ENCODE measurements at places on chromosomes 16 and 17.

DNA sequence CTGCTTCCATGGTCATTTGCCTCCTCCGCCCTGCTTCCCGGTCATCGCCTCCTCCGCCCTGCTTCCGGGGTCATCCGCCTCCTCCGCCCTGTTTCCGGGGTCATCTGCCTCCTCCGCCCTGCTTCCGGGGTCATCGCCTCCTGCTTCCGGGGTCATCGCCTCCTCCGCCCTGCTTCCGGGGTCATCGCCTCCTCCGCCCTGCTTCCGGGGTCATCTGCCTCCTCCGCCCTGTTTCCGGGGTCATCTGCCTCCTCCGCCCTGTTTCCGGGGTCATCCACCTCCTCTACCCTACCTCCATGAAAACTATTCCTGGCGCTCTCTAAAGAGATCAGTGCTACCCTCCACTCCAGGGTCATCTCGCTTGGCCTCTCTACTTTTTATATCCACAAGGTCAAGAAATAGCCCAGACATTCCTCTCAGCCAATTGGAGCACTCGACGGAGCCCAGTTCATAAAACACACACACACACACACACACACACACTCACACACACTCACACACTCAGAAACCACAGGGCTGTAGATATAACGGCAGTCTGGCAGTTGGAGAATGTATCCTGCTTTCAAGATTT, 44.8 kb downstream of the TRARG1 start:
- no peak for DNase-seq

- DNase-seq = no peak
Measured at GRCh38 chr16:50390371-50390771, 21.6 kb upstream of the BRD7 start.

DNA sequence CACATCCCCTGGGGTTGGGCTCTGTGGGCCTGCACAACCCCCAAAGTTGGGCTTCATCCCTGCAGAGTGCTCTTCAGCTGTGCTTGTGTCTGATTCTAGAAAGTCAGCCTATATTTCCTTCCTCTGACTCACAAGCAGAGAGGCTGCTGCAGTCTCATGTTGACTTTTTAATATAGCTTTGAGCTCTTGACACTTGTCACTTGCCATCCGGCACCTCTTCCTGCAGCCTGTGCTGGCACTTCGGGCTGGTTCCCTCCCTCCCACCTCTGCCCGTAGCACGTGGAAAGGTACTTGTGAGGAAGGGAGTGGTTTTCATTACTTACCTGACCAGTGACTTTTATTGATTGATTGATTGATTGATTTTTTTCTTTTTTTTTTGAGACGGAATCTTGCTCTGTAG, 19.0 kb upstream of the JPT2 start:
- no peak for DNase-seq

GRCh38 chr16:56789360-56789759, 59.4 kb downstream of the NUP93 start:
- DNase-seq = peak; percentile 68

- DNase-seq = no peak
Measured at GRCh38 chr17:50111673-50112655, 16.8 kb downstream of the PDK2 start.

DNA sequence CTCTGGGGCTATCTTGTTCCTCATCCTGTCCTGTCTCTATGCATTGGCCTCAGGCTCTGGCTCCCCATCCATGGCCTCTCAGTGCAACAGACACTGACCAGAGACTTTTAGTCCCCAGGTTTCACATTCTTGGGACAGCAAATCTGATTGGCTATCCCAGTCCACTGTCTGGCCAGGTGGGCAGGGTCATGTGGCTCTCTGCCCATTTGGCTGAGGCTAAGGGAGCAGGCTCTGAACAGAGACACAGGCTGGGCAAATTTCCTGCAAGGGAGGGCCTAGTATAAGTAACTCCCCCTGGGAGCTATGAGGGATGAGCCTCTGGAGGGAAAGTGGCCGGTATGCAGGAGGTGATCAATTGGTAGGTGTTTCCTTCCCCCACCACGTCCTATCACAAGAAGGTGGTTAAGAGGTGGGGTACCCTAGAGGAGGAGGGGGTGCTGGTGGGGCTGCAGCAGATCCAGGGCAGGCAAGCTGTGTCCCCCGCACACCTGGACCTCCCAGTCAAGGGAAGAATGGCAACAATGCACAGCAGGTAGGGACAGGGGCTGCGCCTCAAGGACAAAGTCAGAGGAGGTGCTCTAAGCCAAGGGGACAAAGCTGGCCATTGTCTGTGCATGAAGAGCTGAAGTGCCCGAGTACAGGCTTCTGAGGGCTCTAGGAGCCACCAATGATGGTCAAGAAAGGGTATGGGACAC, 13.2 kb downstream of the XYLT2 start:
- no peak for DNase-seq

DNA sequence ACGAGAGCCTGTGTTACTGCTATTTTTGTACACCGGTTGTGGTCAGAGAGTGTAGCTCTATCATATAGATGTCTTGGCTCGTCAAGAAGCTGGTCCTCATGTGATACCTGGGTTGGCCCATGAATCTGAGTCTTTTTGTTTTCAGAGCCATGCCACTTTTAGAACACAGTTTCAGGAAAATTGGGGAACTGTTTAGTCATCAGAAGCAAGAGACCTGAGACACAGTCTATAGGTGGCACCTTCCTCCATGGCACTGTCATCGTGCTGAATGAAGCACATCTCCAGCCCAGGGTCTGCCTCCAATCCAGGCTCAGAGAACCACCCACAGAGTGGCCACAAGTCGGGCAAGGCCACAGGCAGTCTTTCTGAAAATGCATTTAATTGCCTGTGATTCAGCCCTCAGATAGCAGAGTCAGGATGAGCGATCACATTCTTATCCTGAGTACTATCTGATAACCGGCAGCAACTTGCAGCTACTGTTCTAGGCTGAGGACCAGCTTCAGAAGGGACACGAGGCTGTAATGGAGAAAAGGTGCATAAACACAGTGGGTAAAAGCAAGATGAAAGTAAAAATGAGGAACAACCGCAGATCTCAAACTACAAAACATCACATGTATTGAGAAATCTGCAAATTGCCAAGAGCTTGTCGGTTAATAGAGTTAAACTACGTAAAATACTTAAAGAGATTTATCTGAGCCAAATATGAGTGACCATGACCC, 14.2 kb upstream of the HAPSTR1 start:
- DNase-seq = peak; percentile 88

DNA sequence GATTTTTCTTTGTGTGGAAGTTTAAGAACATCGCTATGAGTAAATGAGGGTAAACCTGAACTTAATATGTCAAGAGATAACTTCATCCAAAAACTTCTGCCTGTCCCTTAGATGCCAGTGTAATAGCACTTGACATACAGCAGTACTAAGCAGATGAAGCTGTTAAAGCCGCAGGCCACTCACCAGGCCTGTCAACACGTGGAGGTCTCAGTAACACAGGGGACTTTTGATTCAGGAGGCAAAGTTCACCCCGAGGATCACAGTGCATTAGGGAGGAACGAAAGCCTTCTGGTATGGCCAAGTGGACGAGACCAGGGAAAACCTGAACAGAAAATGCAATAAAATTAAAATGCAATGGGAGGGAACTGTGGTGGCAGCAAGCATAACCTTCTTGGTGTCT, 235.7 kb downstream of the CHD9NB start:
- no peak for DNase-seq

DNA sequence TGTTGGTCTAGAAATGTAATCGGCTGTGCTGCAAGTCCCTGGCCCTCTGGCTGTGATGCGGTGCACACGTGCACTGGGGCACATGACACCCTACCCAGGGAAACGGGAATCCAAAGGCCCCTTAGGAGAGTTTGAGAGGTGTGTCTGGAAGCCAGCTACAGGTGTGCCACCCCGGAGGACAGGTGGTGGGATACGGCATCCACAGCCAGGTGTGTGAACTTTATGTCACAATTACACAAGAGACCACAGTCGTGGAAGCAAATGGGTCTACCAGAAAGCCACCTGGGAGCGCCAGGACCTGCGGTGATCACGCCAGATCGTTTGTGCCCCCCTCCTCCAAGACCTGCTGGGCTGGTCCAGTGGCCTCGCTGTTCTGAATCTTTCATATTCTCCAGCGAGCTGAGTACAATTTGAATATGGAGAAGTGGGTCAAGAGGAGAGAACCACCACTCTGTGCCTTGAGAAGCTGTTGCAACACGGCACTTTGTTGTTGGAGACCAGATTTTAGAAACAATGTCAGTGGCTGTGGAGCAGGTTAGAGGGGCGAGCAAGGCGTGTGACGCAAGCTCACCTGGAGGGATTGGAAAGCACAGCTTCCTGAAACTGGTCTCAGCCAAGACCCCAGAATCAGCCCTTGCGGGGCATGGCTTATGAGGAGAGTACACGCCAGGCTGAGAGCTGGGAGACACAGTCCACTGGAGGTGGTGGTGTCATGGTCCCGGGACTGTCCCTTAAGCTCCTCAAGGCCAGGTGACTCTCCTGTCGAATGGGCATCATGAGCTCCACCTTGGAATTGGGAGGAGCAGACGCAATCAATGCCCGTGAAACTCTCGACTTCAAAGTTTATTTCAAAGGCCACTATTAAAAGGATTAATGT, 37.4 kb downstream of the COX4I1 start:
- no peak for DNase-seq

DNA sequence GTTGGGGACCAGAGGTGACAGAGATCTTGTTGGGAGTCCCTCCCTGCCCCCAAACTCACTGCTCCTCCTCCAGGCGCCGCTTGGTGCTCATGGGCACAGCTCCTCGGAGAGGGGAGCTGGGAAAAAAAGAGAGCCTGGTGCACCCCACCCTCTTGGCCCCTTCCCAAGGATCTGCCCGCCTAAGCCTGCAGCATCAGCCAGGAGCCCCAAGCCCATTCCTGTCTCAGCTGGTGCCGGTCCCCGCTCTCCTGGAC, 400 bp downstream of the HCFC1R1 start:
- peak; percentile 60 for DNase-seq

- DNase-seq = no peak
Measured at GRCh38 chr17:73639932-73640331, 4.3 kb downstream of the SDK2 start.

GRCh38 chr17:31499771-31500554, 108.5 kb downstream of the RAB11FIP4 start:
- no peak for DNase-seq

- no peak for DNase-seq
Measured at GRCh38 chr17:4540224-4540651, 14.9 kb downstream of the MYBBP1A start.

- no peak for DNase-seq
Measured at GRCh38 chr17:74539281-74539820, 6.6 kb downstream of the CD300C start.

GRCh38 chr17:82871056-82871775, 31.4 kb upstream of the ZNF750 start:
- no peak for DNase-seq
